ENCODE measurements at places on chromosomes 3 and 15.

DNA sequence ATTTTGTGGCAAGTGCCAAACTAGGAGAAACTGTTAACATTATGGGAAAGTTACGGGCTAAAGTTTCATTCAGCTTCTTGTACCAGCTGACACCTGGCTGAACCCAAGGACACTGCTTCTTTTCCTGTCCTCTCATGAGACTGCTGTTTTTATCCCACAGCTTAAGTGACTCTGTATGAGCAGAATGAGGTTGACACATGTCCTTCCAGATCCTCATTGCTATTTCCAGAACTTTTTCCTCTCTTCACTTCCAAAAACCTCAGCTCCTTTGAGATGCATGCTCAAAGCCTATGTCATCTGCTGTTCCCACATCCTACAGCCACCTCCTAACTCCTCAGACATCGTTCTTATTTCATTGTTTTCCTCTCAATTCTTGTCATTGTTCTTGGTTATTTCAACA is 183.6 kb downstream of the DCLK3 start:
- no peak for DNase-seq

GRCh38 chr3:71149959-71150954 is 433.3 kb downstream of the FOXP1 start:
- DNase-seq = no peak

- no peak for DNase-seq
Observed at GRCh38 chr3:51968170-51968775, 1.0 kb upstream of the PCBP4 start.

- no peak for DNase-seq
Observed at GRCh38 chr15:94026458-94027304, 204.7 kb upstream of the MCTP2 start.

GRCh38 chr3:196563721-196564225 is 4.6 kb downstream of the WDR53 start:
- no peak for DNase-seq

GRCh38 chr3:126213379-126214028 is 33.1 kb upstream of the ALDH1L1 start:
- no peak for DNase-seq

- no peak for DNase-seq
Observed at GRCh38 chr3:159776779-159777178, 211.9 kb upstream of the IL12A start.

- no peak for DNase-seq
Observed at GRCh38 chr3:183774631-183775030, 50.7 kb downstream of the MAP6D1 start.

GRCh38 chr3:138915503-138916498 is 31.1 kb downstream of the FOXL2 start:
- DNase-seq = peak; percentile 31

DNA sequence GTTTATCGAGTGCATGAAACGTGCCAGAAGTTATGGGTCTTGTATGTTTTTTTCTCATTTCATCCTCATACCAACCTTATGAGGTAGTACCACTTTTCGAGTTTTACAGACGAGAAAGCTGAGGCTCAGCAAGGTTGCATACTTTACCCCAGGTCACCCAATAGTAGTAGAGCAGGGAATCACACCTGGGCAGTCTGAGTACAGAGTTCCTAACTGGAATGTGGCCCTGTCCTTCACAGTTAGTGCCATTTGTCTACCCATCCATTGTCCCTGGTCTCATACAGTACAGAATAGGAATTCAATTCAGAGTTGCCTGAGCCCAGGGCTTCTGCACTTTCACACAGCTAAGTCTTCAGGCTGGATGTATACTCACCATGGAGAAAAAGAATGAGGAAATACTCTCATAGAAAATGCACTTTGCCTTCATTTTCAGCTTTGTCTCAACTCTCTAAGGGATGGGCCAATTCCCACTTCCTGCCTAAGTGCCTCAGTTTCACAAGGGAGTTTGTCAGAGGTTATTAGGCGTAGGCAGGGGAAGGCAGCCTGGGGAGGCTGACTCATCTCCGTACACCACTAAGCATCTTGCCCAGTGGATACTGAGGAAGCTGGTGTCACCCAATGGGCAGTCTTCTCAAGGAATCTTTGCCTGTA is 93.2 kb downstream of the TMEM212 start:
- DNase-seq = no peak

DNA sequence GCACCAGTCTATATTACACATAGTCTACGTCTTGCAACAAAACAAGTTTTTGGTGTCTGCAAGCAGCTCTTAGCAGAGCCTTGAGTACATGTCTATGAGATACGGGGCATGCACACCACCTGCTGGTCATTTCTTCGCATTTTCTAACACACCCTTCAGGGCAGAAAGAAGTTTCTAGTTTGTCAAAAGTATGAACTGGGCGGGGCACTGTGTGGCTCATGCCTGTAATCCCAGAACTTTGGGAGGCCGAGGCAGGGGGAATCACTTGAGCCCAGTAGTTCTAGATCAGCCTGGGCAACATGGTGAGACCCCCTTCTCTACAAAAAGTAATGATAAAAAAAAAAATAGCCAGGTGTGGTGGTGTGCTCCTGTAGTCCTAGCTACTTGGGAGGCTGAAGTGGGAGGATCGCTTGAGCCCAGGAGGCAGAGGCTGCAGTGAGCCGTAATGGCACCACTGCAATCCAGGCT is 64.2 kb upstream of the ARL8B start:
- DNase-seq = no peak

DNA sequence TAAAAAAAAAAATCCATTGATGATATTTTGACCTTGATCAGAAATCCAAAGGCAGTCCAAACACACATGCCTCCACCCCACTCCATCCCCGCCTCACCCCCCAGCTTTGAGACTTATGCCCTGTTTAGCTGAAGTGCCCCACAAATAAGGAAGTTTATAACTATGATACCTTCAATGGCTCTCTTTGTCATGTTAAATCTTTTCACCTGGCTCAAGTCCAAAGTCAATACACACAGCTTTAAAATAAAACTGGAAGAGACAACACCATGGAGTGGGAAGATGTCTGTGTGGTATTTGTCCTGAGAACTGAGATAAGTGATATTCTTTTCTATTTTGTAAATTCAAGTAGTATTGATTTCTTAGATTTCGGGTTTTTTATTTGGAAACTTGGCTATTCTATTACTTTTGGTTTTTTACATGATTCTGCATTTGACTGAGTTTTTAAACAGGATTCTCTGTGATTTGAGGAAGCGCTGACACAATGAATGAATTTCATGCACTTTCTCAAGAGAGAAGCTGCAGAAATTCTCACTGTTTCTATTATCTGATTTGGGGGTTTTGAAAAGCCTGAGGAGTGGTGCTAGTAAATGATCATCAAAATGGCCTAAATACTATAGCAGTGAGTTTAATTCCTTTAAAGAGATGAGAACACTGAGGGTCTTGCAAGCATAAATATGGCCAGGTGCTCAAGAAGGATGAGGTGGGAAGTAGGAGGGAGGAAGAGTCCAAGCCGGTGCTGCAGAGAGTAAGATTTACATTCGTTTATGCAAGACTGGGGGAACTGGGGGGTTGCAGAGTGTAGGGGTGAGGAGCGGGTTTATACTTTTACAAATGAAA is 5.2 kb downstream of the FOXB1 start:
- no peak for DNase-seq

DNA sequence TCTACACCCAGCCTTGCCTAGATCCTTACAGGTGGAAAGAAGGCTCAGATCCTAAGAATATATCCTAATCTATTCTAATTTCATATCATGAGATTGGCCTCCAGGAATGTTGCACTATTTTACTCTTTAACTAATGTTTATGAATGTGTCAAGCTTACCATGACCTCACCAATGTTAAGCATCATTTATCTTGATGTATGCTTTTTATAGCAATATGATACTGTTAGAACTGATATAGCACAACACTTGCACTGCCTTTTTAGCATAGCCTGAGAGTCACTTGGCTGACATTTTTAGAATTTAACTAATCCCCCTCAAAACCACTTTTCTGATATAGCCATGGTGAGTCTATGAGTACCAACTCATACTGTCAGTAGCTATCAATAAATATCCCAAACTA is 191.5 kb upstream of the NR2F2 start:
- no peak for DNase-seq

DNA sequence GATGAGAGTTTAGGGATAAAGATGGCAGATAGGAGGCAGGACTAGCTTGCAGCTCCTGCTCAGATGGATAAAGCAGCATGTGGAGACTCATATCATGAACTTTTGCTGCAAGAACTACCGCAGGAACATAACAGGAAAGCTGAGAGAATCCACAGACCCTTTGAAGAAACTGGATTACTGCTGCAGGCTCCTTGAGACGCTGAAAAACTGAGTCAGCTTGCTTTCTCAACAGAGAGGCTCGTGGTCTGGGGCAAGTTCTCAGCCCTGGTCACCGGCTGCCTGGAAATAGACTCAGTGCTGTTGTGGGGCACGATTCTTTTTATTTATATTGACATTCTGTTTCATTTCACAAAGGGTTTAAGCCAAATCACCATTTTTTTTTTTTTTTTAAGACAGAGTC is 28.8 kb upstream of the TRIM59 start:
- no peak for DNase-seq

DNA sequence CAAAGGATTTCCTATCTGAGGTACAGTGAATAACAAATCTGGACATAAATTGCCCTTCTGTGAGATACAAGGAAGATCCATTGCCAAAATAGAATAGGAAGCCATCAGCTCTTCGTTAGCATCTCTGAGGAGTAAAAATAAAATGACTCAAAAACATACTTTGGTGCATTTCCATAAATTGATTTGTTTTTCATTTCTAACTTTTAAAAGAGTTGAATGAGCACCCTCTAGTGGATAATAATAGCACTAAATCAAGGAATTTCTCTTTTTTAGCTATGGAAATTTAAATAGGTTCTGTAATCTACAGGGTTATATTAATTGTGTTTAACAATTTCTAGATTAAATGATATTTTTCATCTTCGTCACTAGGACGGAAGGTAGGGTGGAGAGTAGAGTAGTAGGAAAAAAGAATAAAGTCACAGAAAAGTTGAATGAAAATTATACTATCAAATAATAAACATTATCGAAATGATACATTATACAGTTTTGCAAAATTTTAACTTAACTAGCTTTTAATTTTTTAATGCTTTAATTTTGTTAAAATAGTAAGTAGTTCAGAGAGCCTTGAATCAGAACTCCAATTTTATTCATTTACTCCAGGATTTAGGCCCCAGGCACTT is 6.4 kb downstream of the NSUN3 start:
- no peak for DNase-seq

GRCh38 chr3:134563601-134564000 is 77.7 kb downstream of the CEP63 start:
- DNase-seq = no peak

- no peak for DNase-seq
Observed at GRCh38 chr3:130934442-130935089, 40.7 kb downstream of the ATP2C1 start.

GRCh38 chr3:49805897-49806701 is 3.0 kb downstream of the INKA1 start:
- DNase-seq = no peak

DNA sequence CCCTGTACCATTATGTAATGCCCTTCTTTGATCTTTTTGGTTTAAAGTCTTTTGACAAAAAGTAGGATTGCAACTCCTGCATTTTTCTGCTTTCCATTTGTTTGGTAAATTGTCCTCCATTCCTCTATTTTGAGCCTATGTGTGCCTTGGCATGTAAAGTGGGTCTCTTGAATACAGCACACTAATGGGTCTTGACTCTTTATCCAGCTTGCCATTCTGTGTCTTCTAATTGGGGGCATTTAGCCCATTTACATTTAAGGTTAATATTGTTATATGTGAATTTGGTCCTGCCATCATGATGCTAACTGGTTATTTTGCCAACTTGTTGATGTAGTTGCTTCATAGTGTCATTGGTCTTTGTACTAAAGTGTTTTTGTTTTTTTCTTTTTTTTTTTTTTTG is 32.4 kb downstream of the CMC1 start:
- no peak for DNase-seq

- no peak for DNase-seq
Observed at GRCh38 chr3:197435426-197435825, 120.3 kb downstream of the BDH1 start.

GRCh38 chr3:156180077-156180476 is 59.7 kb downstream of the KCNAB1 start:
- DNase-seq = no peak

DNA sequence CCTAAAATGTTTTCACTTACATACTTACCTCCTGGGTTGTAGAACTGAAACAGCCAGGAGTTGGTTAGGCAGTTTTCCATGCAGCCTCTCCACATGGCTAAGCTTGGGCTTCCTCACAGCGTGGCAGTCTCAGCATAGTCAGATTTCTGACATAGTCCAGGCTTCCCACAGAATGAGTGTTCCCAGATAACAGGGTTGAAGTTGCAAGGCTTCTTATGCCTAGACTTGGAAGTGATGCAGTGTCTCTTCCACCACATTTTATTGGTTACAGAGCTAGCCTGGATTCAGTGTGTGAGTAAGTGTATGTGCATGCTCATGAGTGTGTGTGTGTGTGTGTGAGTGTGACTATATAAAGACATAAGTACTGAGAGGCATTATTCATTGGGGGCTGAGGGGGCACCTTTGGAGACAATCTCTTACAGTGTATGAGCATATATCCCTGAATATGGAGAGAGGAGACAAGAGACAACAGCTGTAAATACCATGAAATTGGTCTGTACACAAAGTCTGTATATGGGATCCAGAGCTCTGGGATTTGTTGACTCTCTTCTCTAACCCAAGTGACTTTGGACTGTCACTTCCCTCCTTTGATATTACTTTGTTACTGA is 78.1 kb downstream of the ZNF621 start:
- DNase-seq = no peak

DNA sequence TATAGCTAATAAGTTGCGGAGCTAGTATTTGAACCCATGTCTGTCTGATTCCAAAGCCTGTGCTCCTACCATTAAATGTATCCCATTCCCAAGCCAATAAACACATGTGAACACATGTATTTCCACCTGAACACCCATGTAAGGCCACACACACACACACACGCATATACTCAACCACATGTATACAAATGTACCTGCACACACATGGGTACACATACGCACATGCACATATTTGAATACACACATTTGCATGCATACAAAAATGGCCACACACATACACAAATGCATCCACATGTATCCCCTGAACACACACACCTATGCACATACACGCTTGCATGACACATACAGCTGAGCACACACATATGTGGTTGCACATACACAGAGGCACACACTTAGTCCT is 5.4 kb upstream of the MRPS22 start:
- no peak for DNase-seq

GRCh38 chr3:45205126-45205525 is 21.0 kb downstream of the TMEM158 start:
- no peak for DNase-seq

DNA sequence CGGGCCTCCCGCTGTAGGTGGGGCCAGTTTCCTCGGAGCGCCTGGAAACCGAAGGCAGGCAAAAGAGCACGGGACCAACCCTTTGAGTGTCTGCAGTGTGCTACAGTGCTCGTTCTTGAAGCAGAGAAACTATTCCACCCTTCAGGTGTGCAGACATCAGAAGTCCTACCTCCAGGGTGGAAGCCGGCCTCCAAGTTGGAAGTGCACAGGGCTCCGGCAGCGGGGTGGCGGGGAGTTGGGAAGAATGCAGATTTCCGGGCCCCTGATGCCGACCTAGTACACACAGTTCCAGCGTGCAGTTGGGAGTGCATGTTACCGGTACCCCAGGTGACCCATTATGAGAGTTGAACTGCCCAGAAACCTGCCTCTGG is 3.0 kb downstream of the KLF13 start:
- DNase-seq = no peak

- no peak for DNase-seq
Observed at GRCh38 chr15:91634179-91634578, 219.3 kb upstream of the SLCO3A1 start.

GRCh38 chr3:101890716-101891115 is 41.4 kb downstream of the NFKBIZ start:
- no peak for DNase-seq

GRCh38 chr15:61685534-61685933 is 374.7 kb downstream of the VPS13C start:
- no peak for DNase-seq

- peak; percentile 27 for DNase-seq
Observed at GRCh38 chr3:17232442-17232841, 347.7 kb downstream of the PLCL2 start.

Measured in NCI-H187 (cell line).